ENCODE measurements at places on chromosomes 6 and 20. TPM values are rescaled to one million over a fixed set of nuclear protein-coding genes. Genes with fewer than 3 reads are reported as not detected.

Gene SLC32A1
- total RNA-seq = not detected

Gene TBXT
- not detected for total RNA-seq

Gene ATG5
- 45.3 TPM for total RNA-seq

Gene RAET1G
- total RNA-seq = 1.1 TPM

Gene RAB44
- 0.62 TPM for total RNA-seq

Gene NFYA
- 27.8 TPM for total RNA-seq

Gene TP53TG5
- total RNA-seq = not detected

Gene POU5F1
- total RNA-seq = 7.5 TPM

Gene ZBP1
- total RNA-seq = 0.10 TPM

Gene SLC13A3
- 1.7 TPM for total RNA-seq

Gene HLA-DQA2
- 0.31 TPM for total RNA-seq

Gene SLC22A3
- 41.6 TPM for total RNA-seq

Gene TMEM244
- total RNA-seq = 2.3 TPM

Gene TXNDC5
- total RNA-seq = 156 TPM

Gene ID4
- 15.8 TPM for total RNA-seq

Gene CAP2
- 69.1 TPM for total RNA-seq

Gene PRICKLE4
- total RNA-seq = 4.4 TPM

Gene ENPP3
- 2.3 TPM for total RNA-seq

Gene LST1
- 1.5 TPM for total RNA-seq

Gene RBPJL
- not detected for total RNA-seq

Gene SASH1
- 91.9 TPM for total RNA-seq

Measured in tongue (tissue), 3 donors.